ENCODE measurements at places on chromosomes 5 and 9.

DNA sequence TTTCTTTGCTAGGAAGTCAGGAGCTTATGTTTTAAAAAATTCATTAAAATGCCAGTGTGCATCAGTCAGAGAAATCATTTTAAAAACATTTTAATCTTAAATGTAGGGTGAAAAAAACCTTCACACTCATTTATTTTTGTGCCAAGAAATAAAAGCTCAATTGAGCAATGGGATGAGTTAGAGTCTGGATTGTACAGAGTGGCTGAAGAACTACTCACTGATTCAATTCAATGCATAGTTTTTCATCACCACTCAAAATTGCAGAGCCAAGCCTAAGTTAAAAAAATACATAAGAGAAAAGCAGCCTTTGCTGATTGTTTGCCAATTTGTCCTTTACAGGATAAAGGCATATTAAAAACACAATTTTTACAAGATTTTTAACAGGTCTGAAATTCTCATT is 168.2 kb upstream of the DMRTA1 start:
- DNase-seq = no peak

- DNase-seq = no peak
These were observed 39.0 kb upstream of the DMXL1 start for GRCh38 chr5:119031905-119032304.

- no peak for DNase-seq
These were observed 14.1 kb downstream of the HSPB3 start for GRCh38 chr5:54469622-54470021.

- no peak for DNase-seq
These were observed 209.9 kb downstream of the SEMA5A start for GRCh38 chr5:9335754-9336495.

DNA sequence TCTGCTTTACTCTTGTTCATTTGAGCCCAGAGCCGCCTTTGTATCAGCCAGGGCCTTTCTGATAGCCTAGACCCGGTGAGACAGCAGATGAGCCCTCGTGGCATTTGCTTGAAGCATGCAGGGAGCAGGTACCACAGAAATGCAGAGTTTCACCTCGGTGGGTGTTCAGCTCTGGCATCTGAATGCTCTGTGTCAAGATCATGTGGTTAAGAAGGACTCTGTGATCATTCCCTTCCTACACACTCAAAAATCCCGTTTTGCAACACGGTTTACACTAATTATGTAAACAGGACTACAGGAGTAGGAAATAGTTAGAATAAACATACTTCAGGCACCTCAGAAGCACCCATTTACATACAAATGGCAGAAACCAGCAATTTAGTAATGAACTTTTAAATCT is 67.2 kb downstream of the MVB12B start:
- no peak for DNase-seq

GRCh38 chr5:101728933-101729332 is 567.2 kb downstream of the SLCO4C1 start:
- no peak for DNase-seq

DNA sequence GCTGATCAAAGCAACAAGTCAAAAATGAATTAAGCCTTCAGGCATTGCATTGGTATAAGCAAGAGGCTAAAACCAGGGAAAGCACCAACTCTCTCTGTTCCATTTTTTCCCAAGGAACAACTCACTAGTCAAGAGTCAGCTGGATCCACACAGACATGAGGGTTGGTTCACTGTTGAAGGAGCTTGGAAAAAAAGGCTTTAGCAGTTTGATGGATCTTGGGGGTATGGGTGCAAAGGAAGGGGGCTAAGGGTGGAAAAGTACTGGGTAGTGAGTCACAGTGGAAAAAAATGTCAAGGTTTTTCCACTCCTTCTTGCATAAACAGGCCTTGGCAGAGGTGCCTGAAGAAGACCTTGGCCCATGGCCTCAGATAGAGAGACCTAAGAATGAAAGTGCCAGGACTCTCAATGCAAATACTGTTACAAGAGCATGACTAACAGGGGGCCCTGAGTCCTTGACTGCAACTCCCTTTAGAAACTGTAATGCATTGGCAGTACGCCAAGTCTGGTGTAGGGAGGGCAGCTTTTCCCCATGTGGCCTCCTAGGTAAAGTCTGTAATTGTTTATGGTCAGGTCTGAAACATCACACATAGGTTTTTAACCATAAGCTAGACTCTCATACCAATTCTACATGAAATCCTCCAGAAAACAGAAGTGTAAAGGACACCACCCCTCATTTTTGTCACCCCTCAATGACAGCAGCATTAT is 23.7 kb downstream of the ACTL7A start:
- DNase-seq = no peak

- no peak for DNase-seq
These were observed 105.7 kb upstream of the ZNF618 start for GRCh38 chr9:113770396-113770795.

GRCh38 chr9:93675336-93676150 is 99.2 kb downstream of the PHF2 start:
- no peak for DNase-seq

DNA sequence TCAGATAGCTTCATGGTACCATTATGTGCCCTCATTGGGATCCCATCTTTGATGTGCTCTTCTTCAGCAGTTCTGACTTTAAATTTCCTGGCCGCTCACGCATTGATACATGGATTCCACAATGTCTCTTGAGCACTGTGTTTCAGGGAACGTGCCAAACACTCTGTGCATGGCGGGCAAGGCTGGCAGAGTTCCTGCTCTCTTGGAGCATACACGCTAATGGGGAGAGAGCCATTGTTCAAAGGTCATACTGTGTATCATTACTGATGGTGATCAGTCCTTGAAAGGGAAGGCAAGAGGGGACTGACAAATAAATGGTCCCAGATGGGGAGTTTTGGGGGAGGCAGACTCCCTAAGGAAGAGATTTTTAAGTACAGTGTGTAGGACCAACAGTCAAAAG is 52.3 kb downstream of the AMBP start:
- no peak for DNase-seq

GRCh38 chr9:113579283-113580040 is 115.9 kb downstream of the RGS3 start:
- DNase-seq = no peak

DNA sequence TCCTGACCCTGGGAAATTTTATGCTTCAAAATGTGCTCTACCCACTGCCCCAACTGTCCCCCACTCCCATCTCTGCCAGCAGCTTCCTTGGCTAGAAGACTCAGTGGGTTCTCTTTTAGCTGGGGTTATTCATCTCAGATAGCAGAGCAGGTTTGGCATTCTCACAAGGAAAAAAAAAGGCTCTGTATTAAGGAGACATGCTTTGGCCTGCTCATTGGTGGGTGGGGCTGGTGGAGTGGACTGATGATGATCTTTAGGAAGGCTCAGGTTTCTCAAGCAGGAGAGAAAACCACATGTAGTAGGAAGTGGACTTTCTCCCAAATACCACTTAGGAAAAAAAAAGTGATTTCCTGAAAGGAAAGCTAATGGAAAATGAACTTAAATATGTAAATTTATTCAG is 279.2 kb upstream of the ZNF462 start:
- DNase-seq = no peak

GRCh38 chr5:545641-546375 is 21.6 kb upstream of the SLC9A3 start:
- no peak for DNase-seq

- DNase-seq = no peak
These were observed 1365.5 kb upstream of the CDH9 start for GRCh38 chr5:28403846-28404245.

DNA sequence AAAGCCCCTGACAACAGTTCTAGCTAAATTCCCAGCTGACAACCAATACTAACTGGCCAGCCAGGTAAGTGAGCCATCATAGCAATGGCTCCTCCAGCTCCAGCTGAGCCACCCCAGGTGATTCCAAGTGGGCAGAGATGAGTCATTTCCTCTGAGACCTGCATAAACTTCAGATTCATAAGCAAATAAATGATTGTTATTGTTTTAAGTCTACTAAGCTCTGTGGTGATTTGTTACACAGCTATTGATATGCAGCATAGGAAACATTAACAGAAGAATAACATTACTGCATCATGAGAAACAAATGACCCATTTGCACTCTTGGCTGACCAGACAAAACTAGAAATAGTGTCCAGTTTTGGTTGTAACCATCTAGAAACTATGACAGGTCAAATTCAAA is 60.3 kb downstream of the TTC39B start:
- DNase-seq = no peak

GRCh38 chr5:95283022-95283615 is 1.8 kb downstream of the MCTP1 start:
- DNase-seq = peak; percentile 14

DNA sequence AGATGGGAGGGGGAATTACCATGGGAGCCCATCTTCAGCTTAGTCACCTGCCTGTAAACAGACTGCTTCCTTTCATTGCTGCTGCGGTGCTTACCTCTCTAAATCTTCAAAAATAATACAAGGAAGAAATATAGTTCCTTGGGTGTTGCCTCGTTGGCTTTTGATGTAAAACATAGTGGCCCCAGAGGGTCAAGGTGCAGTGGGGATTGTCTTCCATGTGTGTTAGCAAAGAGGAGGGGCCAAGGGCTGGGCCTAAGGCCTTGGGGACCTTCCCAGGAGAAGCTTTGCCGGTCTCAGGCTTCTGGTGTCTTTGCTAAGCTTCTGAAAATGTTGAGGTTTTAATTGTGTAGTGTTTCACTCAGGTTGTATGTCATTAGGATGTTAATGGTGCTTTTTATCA is 90.0 kb downstream of the PDE8B start:
- no peak for DNase-seq

DNA sequence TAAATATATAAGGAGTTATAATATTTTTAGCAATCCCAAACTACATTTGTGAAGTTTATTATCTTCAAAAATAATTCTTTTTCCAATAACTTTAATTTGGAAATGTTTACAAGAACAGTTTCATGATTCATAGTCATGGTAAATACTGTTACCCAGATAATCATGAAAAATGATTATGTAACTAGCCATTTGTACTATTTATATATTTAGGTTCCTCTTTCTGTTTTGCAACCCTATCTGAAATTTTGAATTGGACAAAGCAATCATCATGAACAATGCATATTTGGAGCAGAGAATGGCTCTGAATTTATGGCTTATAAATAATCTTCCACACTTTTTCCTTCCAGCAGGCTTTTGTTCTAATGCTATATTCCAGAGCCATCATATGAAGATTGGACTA is 499.7 kb downstream of the SLCO4C1 start:
- DNase-seq = no peak

DNA sequence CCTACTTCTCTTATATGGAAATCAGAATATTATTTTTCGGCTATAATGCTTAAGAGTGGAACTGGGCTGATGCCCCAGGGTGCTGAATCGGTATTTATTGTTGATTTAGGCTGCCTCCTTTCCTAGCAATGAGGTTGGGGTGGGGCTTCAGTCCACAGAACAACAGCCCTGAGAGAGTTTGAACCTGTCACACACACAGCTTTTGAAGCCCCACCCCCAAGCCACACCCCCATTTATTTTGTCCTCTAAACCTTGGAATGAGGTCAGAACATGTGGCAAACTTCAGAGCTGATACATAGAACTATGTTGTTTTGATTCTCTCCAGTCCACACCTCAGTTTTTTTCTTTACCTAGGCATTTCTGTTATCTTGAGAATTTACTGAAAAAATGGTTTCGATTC is 51.7 kb upstream of the CAMK4 start:
- DNase-seq = no peak

DNA sequence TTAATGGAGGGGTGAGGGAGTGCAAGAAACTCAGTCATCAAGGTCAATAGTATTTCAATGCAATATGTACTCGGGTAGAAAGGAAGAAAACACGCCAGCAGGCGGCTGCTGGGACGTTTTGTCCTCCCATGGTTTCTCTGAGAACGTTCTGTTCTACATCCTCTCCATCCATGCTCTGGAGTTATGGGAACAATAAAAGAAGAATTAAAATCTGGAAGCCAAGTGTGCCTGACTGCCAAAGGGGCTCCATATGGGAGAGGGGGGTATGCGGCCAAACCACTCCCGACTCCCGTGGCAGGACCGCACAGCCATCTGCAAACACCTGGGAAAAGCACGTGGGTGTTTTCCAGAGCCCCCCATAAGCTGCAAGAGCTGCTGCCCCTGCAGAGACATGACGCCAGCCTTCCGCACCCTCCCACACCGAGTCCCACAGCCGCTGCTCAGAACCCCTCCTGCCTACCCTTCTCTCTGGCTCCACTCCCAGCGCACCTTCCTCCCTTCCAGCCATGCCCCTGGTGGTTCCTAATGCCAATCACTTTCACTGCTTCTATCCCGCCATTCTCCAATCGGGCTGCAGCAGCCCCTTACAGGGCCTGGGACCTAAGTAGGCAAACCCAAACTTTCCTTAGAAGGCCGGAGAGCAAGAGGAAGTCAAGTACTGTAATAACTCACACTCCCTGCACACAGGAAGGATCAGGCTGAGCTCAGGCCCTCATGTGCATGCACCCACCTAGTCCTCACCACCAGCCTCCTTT is 241.6 kb downstream of the SYK start:
- no peak for DNase-seq

DNA sequence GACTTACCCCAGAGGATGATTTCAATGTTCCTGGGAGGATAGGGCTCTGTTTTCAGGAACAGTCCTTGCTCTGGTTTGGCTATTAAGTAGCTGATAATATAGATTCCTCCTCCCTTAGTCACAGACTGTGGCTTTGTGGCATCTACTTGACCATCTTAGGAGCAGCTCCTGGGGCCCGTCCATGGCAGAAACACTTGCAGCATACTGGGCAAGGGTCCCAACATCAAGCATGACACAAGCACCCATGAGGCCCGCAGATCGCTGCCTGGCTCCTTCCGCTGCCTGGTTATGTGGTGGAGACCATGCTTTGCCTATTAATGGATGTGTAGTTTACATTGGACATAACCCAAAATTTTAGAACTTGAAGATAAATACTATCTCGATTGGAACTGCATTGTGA is 170.1 kb downstream of the ICE1 start:
- DNase-seq = no peak

DNA sequence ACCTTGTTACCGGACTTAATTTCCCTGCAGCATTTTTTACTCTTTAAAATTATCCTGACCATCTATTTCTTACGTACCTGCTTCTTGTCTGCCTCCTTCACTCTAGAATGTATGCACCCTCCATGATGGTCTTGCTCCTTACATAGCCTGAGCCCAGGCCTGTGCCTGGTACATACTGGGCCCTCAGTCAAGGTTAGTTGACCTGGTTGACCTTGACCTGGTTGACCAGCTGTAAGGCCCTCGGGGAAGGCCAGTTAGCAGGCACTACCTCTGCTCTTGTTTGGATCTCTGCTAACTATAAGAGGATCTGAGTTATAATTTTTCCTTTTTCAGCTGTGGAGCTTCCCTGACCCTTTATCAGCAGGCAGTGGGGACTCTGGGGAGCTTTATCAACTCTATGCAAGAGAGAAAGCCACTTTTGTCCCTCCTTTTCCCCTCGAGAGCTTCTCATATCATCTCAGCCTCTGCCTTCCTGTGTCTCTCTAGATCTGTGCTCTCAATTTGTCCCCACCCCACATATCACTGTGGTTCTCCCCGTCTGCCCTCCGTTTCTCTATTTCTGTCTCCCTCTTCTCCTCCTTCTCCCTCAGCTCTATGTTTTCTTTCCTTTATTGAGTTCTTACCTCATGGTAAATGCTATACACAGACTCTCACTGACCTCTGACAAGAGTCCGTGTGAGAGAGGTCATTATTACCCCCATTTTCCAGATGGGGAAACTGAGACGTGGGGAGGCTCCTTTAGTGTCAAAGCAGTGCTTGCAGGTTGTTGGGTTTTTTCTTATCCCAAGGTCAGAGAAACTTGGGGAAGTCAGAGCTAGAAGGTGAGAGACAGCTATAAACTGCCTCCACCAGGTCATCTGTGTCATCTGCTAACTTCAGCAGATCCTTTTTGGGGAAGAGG is 28.6 kb downstream of the SPRY4 start:
- DNase-seq = no peak

- DNase-seq = no peak
These were observed 607 bp downstream of the UHRF2 start for GRCh38 chr9:6413365-6414246.

GRCh38 chr9:87713278-87713987 is 12.5 kb upstream of the CTSL start:
- DNase-seq = no peak

Measured in cerebellar nuclear complex (tissue), 1 donor.